Epithelial cell of umbilical artery (primary cell): ENCODE measurements at places on chromosomes 5 and 9. TPM values are rescaled to one million over a fixed set of nuclear protein-coding genes. Genes with fewer than 3 reads are reported as not detected.

Gene SPINK7
- not detected in 2 replicates for total RNA-seq

Gene HARS2
- 31.8 and 40.9 TPM in 2 replicates for total RNA-seq

Gene CCL28
- 0.65 and 1.1 TPM in 2 replicates for total RNA-seq

Gene GPR150
- 0.30 and 0.32 TPM in 2 replicates for total RNA-seq

Gene PAEP
- total RNA-seq, result not detected in 2 replicates

Gene KIAA0825
- 1.3 and 2.0 TPM in 2 replicates for total RNA-seq

Gene RBM27
- 20.1 and 28.0 TPM in 2 replicates for total RNA-seq

Gene PCDHGA9
- total RNA-seq, result 0.76 and 0.97 TPM in 2 replicates
